ENCODE measurements at places on chromosomes 6 and 20.

- no peak for DNase-seq
Measured at GRCh38 chr20:40080041-40080652, 608.9 kb downstream of the MAFB start.

- no peak for DNase-seq
Measured at GRCh38 chr20:50034567-50035180, 51.9 kb downstream of the SNAI1 start.

DNA sequence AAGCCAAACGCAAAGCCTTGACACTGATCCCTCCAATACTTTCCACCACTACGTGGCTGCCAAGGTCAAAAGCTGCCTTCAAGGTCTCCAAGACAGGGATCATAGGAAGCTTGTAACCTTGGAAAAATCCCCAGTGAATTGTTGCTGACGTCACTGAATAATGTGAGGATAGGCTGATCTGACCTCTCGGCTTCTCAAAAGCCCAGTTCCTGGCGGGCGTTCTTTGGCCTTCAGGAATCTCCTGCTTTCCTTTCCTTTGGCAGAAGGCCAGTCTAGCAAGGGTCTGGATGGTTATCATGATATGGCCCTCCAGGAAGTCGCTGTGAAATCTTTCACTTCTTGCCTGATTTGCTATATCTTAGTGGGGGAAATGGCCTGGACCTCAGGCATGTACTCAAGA is 61.4 kb upstream of the TNFAIP3 start:
- DNase-seq: no peak

DNA sequence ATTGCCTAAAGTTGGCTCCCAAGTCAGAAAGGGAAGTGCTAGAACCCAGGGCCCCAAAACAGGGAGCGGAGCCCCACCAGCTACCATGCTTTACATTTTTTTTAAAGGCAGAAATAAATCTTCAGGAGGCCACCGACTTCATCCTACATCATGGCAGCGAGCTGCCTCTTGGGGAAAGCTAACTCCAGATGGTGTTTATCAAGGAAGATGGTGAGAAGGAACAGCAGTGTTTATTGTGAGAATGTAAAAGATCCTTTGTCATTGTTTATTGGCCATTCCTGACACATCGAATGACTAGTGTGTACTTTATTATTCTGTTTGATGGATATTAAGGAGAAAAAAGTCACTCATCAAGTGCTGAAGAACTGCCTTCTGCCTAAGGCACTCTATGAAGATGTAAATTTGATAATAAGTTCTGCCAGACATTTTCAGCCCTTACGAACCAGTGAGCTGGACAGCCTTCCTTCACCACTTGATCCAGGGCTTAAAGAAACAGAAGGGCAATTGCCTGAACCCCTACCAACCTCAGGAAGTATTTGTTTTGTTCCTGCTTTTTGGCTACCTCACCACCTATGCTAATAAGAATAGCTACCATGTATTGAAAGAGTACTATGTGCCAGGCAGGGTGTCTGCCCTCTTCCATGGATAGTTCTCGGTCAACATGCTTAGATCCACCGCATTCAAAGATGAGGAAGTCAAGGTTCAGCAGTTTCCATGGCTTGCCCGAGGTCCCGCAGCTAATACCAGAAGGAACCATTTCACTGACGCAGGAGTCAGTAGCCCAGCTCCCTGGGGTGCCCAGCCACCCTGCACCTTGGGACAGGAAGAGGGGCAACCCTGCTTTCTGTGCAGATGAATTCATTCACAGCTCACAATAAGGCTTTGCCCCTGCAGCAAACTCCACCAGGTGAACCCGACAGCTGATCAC is 194.7 kb upstream of the RREB1 start:
- DNase-seq: no peak

DNA sequence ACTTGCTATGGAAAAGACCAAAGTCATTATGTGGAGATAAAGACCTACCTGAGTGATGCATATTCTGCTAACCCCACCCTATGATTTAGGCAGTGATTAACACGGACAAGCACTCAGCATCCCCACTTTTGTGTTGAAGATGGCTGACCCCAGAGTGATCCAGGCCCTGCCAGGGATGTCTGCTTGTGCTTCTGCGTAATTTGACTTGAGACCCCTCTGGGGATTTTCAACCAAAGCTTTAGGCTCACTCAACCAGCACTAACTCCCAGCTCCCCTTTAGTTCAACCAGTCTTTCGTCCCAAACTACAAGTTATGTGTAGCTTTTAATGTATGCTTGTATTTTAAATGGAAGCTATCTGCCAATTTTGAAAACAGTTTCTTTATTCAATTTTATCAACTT is 538.0 kb upstream of the ID4 start:
- DNase-seq: no peak

- DNase-seq: peak; percentile 85
Measured at GRCh38 chr6:29552512-29553051, 7.0 kb downstream of the UBD start.

- DNase-seq: no peak
Measured at GRCh38 chr6:144675231-144675861, 390.2 kb downstream of the UTRN start.

DNA sequence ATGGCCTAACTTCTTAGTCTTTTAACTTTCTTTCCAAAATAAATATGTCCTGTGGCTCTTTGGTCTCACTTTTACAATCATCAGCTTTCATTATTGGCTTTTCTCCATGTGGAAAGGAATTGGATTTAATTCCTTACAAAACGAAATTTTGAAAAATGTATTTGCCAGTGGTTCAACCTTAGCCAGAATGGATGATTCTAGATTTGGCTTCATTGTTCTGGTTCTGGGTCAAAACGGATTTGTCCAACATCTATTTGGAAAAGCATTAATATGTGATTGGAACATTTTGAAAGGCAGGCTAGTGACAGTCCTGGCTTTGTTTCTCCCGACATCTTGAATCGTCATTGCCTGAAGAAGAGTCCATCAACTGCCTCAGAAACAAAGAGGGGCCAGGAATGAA is 59.2 kb downstream of the TENT5A start:
- DNase-seq: no peak

- DNase-seq: no peak
Measured at GRCh38 chr6:56759521-56759920, 116.8 kb upstream of the DST start.

- no peak for DNase-seq
Measured at GRCh38 chr6:50077385-50077784, 27.7 kb upstream of the DEFB112 start.

GRCh38 chr6:125066964-125067363 is 86.6 kb upstream of the TPD52L1 start:
- DNase-seq: no peak

- no peak for DNase-seq
Measured at GRCh38 chr6:169292338-169293124, 38.9 kb upstream of the THBS2 start.

GRCh38 chr20:10699941-10700340 is 26.1 kb upstream of the JAG1 start:
- no peak for DNase-seq

DNA sequence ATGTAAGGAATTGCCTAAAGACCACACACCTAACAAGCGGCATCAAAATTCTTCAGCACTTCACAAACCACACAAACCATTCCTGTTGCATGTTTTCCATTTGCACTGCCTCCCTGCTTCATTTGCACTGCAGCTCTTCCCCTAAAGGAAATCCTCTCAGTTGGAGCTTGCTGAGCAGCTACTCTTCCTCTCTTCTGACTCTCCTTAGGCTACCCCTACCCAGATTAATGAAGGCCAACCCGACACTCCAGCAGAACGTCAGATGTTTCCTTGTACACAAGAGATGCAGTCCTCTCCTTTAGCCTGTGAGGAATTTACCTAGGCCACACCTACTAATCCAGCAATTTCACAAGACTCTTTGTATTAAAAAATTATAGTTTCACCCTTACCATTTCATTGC is 8.1 kb downstream of the BEND6 start:
- DNase-seq: no peak

DNA sequence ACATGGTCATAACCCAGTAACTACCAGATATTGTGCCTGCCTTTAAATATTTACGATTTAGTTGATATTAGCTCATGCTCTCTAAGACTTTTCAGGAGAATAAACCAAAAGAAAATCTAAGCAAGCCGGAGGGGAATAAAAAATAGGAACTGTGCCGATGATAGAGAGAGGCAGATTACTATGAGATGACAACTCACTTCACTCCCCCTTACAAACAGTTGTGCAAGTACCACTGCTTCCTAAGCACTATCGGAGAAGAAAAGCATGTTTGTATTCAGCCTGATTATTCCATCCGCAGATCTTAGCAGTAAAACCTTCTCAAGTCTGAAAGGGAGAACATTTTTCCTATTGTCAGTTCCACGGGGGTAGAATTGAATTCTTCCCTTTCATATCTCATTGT is 294.4 kb downstream of the KCNQ5 start:
- no peak for DNase-seq

DNA sequence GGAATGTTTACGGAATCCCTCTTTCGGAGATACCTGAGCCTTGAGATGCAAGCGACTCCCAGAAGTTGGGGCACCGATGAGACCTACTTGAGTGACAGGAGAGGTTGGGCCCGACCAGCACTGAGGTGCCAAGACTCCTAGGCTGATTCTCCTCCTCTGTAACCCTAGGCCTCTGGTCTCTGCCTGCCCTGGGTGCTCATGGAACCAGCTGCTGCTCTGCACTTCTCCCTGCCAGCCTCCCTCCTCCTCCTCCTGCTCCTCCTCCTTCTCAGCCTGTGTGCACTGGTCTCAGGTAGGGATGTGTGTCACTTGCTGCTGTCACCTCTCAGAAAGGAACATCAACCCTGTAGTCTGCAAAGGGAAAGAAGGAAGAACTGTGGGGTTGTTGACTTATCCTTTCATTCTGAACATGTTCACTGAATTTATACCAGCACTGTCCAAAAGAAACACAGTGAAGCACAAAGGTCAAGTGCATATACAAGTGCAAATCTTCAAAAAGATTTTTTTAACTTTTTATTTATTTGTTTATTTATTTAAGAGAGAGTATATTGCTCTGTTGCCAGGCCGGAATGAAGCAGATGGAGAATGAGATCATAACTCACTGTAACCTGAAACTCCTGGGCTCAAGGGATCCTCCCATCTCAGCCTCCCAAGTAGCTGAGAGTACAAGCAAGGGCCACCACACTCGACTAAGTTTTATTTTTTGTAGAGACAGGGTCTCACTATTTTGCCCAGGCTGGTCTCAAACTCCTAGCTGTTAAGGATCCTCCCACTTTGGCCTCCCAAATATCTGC is 913 bp downstream of the BTN2A2 start:
- no peak for DNase-seq

- DNase-seq: no peak
Measured at GRCh38 chr6:45949256-45949655, 66.4 kb downstream of the CLIC5 start.

- no peak for DNase-seq
Measured at GRCh38 chr20:61974357-61974665, 91.4 kb downstream of the TAF4 start.

GRCh38 chr20:38528167-38528566 is 52.8 kb upstream of the ADIG start:
- DNase-seq: no peak

GRCh38 chr6:156701966-156702365 is 75.2 kb upstream of the ARID1B start:
- no peak for DNase-seq

GRCh38 chr20:57257701-57258453 is 8.6 kb downstream of the BMP7 start:
- no peak for DNase-seq

- DNase-seq: no peak
Measured at GRCh38 chr20:49649672-49650071, 64.0 kb downstream of the B4GALT5 start.

DNA sequence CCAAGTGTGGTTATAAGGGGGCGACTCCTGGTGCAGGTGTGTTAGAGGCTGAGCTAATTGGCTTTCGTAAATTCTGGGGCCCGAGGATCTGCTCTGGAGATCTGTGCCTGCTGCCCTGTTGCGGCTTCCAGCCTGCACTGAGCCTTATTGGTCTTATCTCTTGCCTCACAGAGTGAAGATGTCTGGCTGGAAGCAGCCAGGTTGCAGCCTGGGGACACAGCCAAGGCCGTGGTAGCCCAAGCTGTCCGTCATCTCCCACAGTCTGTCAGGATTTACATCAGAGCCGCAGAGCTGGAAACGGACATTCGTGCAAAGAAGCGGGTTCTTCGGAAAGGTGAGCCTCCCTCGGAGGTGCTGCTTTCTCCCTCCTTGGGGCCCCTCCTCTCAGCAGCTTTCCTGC is 20.0 kb downstream of the PRPF6 start:
- no peak for DNase-seq

DNA sequence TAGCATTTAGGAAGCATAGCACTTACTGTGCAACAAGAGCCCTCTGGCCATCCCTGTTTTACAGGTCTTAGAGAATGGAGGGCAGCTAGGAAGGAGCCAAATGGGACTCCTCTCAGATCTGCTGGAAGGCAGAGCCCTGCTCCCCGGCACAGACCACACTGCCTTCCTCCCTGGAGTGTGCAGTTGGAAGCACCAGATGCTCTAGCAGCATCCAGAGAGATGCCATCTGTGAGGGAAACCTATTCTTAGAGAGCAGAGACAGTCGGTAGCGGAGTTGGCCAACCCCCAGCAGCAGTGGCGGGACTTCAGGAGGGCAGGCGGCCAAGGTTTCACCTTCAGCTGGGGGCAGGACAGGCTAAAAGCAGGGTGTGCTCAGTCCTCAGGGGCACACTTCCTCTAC is 16.7 kb upstream of the E2F1 start:
- no peak for DNase-seq

- no peak for DNase-seq
Measured at GRCh38 chr6:63114610-63115211, 96.6 kb upstream of the FKBP1C start.

DNA sequence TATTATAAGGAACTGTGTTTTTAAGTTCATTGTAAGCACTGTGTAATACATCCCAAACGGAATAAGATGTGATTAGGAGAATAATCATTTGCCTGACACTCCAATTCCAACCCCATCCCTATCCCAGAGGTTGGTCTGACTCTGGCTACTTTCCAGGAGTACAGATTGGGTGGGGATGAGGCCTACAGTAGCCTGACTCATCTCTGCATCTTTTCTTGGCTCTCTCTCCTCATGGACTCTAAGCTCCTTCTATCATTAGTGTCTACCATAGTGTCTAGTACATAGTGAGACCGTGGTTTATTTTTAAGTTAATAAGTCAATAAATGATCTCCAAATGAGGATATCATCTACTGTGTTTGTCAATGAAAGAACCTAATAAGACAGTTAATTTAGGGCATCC is 92.2 kb upstream of the CNKSR3 start:
- DNase-seq: no peak

GRCh38 chr6:45590226-45590625 is 212.5 kb upstream of the SUPT3H start:
- DNase-seq: no peak

GRCh38 chr6:37324131-37325033 is 29.4 kb upstream of the RNF8 start:
- no peak for DNase-seq

GRCh38 chr6:81003156-81003555 is 749.3 kb downstream of the TENT5A start:
- DNase-seq: no peak

GRCh38 chr6:56984884-56985283 is 30.0 kb downstream of the BEND6 start:
- DNase-seq: no peak

GRCh38 chr20:17965042-17965697 is 3.4 kb downstream of the SNX5 start:
- no peak for DNase-seq

Data from GM20000 (cell line).